ENCODE measurements at places on chromosomes 2 and 18. TPM values are rescaled to one million over a fixed set of nuclear protein-coding genes. Genes with fewer than 3 reads are reported as not detected.

SLC4A3 gene
- 2.9 TPM for total RNA-seq

SCYGR4 gene
- not detected for total RNA-seq

STAT4 gene
- total RNA-seq: 3.5 TPM

C2orf80 gene
- not detected for total RNA-seq

SERPINB13 gene
- total RNA-seq: not detected

LRRTM1 gene
- total RNA-seq: not detected

NR4A2 gene
- total RNA-seq: 3.1 TPM

CCDC178 gene
- not detected for total RNA-seq

TMEM169 gene
- total RNA-seq: 0.85 TPM

FSHR gene
- total RNA-seq: not detected

SFTPB gene
- 0.23 TPM for total RNA-seq

FAM228A gene
- total RNA-seq: not detected

SLC16A14 gene
- 1.4 TPM for total RNA-seq

GPBAR1 gene
- 0.15 TPM for total RNA-seq

MYCN gene
- total RNA-seq: not detected

RESP18 gene
- total RNA-seq: not detected

CHN1 gene
- 18.6 TPM for total RNA-seq

RRM2 gene
- total RNA-seq: 244 TPM

PDE1A gene
- total RNA-seq: 0.10 TPM

CFAP221 gene
- 0.34 TPM for total RNA-seq
